ENCODE measurements at places on chromosomes 7 and 10.

DNA sequence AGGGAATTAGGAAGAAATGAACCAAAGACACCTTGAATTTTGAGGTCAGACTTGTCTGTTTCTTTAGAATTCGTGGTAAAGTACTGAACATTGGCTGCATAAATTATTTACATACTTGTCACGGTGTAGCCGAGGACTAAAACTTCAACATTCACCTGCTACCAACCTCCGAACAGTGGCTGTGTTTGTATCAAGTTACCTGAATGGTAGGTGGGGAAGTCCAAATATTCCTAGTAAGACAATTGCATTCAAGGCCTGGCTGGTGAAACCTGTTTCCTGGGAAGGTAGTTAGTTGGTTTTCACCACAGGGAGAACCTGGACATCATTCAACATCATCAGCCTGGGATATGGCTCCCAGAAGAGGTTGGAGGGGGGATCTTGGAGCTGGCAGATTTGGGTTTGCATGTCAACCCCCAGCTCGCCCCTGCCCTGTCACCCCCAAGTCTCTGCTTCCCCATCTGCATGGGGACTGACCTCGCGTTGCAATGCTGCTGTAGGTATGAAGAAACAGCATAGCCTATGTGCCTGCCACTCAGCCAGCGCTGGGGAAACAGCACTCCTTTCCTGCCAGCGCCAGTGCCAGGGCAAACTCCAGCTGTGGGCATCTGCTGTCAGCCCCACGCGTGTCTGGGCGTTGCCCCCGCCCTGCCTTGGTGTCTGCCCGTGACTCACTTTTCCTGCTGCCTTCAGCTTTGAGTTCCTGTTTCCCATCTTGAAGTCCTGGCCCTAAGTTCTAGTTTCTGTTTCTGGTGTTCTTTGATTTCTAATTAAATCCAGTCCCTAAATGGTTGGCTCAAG is 12.7 kb upstream of the LARP4B start:
- no peak for DNase-seq

DNA sequence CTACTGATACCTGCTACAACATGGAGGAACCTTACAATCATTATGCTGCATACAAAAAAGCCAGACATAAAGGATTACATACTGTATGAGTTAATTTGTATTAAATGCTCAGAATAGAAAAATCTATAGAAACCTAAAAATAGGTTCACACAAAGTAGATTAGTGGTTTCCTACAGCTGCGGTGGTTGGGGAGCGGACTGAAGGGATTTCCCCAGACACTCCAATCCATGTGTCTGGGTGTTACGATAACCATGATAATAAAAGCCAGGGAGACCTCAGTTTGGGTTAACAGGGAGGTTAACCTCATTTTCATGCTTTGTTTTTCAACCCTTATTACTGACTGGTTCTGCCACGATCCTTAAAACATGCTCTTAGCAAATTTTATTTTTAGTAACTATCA is 355.9 kb downstream of the KCNMA1 start:
- no peak for DNase-seq

GRCh38 chr10:105793071-105793470 is 1152.0 kb downstream of the SORCS3 start:
- no peak for DNase-seq

DNA sequence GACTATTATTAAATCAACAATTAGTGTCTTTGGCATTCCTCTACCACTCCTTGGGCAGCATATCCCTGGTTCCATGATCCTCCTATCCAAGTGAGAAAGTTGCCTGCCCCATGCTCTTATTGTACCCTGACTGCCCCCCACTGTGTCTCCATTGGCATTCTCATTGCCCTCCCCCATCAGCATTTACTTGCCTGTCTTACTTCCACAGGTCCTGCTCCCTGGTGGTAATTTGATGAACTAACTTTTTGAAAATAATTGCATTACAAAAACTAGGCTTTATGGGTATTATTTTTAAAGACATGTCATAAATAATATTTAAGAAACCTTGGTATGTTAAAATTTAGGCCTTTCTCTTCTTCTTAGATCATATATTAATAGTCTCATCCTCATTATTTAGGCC is 346.4 kb downstream of the PCLO start:
- no peak for DNase-seq

DNA sequence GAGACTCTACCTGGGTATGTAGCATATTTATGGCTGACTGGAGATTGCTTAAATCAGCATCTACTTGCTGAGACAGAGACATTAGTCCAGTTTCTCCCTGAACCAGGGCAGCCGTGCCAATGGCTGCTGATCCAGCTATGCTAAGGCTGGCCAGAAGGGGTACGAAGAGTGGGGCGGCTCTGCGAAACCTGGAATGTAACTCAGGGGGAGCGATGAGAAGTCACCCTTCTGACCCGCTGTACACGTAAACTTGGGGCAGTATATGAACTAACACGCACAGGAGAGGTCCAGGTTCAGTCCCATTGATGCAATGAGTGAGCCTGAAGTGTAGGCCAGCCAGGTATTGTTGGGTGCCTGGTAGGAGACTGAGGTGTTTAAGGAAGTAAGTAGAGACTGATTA is 73.7 kb downstream of the PRR15 start:
- DNase-seq: no peak

GRCh38 chr7:116683786-116684185 is 11.8 kb downstream of the MET start:
- DNase-seq: no peak

- DNase-seq: no peak
These were observed 42.8 kb upstream of the ZNF32 start for GRCh38 chr10:43691485-43691884.

DNA sequence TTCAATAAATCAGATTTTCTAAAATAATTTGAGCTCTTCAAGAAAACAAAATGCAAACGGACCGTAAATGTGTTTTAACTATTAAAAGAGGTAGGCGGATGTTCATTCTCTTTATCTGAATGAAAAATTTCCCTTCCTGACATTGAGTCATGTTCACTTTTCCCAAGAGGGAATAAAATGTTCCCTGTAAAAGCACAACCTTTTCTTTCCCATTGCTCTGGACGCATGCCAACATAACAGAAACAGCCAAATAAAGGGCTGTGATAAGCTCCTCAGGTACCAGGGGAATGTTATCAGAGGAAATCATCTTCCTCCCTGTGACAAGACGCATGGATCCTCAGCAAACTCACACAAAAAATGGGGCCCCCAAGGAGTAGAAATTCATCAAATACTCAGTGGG is 251.8 kb downstream of the MTERF1 start:
- no peak for DNase-seq

- DNase-seq: no peak
These were observed 103.3 kb downstream of the BBS9 start for GRCh38 chr7:33232632-33233145.

DNA sequence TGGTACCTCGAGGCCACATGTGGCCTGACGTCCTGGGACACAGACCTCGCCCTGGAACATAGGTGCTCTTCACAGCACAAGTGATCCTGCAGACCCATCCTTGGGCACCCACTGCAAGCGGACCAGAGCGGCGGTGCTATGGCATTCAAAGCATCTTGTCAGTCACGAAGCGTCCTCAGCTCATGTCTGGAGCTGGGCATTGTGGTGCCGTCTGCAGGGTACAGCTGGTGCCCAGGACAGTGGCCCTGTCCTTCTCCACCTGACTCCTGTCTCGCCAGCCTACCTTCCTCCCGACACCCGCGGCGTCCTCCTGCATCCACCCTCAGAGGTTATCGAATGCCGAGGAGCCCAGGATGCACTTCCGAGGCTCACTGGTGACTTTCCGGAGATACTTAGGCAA is 26.5 kb downstream of the ADGRA1 start:
- no peak for DNase-seq

DNA sequence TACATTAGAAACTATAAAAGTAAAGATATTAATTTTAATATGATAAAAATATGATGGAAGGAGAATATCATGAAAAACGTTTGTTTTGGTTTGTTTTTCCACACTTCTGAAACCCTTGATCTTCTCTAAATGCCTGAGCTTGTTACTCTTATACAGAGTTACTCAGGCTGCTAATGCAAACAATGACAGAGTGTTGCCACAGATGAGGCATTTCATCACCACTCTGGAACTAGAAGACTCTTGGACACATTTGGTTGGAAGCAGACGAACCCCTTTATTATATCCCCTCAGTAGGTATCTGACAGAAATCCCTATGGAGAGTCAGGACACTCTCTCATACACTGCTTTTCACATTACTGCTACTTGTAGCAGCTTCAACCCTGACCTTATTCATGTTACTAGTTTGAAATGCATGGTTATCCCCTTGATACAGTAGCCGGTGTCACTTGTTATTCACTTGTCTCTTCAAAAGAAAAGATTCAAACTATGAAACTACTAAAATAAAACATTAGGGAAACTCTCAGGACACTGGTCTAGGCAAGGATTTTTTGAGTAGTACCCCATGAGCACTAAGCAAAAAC is 66.9 kb downstream of the SEMA3C start:
- no peak for DNase-seq

DNA sequence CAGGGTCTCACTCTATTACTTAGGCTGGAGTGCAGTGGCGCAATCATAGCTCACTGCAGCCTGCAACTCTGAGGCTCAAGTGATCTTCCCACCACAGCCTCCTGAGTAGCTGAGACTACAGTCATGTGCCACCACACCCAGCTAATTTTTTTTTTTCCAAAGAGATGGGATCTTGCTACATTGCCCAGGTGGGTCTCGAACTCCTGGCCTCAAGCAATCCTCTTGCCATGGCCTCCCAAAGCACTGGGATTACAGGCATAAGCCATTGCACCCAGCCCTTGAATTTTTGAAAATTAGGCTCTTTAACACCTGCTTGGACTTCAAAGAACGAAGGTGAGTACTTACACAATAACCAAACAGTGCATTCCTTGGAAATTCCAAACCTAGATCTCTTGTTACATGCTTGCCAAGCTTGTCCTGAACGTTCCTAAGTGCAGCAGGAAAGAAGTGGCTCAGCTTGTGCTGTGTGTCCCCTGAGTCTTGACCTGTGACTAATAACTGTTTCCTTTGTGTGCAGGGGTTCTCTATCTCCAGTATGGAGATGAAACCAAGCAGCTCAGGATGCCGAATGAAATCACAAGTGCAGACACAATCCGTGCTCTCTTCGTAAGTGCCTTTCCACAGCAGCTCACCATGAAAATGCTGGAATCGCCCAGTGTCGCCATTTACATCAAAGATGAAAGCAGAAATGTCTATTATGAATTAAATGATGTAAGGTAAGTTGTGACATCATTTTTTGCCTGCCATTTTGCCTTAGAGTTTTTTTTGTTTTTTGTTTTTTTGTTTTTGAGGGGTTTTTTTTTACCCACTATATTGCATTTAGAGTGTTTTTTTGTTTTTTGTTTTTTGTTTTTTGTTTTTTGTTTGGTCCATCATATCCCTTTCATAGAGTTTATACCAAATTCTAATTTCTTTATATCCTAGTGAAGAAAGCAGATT is 223.8 kb downstream of the KIAA1217 start:
- DNase-seq: no peak

DNA sequence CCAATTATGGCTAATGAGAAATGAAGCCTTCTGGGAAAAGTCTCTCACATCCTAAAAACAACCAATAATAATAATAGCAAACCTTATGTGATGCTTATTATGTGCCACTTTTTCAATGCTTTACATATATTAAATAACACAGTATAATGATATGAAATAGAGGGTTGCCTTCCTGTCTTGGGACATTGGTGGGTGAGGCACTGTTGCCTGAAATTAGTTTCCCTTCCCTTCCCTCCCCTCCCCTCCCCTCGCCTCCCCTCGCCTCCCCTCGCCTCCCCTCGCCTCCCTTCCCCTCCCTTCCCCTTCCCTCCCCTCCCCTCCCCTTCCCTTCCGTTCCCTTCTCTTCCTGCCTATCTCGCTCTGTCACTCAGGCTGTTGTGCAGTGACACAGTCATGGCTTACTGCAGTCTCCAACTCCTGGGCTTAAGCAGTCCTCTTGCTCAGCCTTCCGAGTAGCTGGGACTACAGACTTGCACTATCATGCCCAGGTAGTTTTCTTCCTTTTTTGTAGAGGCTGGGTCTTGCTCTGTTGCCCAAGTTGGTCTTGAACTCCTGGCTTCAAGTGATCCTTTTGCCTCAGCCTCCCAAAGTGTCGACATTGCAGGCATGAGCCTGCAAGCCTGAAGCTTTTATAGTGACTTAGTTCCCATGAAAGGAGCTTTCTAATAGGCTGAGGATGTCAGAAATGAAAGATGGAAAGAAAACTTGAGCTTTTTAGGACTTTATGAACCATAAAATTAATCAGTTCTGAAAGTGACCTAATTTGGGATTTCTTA is 47.9 kb downstream of the PHTF2 start:
- DNase-seq: no peak

- no peak for DNase-seq
These were observed 39.0 kb downstream of the CDH23 start for GRCh38 chr10:71435571-71436267.
